Activated T-cell treated with anti-CD3 and anti-CD28 coated beads, Interleukin-2, amount 50 U/mL, for 72 hours (primary cell): ENCODE measurements at places on chromosomes 1 and 21. TPM values are rescaled to one million over a fixed set of nuclear protein-coding genes. Genes with fewer than 3 reads are reported as not detected.

Gene KIF26B
- total RNA-seq: 0.25 TPM

- no peak for DNase-seq
- H3K27ac ChIP-seq: no peak overlapping the region
- H3K4me3 ChIP-seq: no peak overlapping the region
Measured at GRCh38 chr1:93581917-93582850, 99.5 kb downstream of the BCAR3 start.

DNA sequence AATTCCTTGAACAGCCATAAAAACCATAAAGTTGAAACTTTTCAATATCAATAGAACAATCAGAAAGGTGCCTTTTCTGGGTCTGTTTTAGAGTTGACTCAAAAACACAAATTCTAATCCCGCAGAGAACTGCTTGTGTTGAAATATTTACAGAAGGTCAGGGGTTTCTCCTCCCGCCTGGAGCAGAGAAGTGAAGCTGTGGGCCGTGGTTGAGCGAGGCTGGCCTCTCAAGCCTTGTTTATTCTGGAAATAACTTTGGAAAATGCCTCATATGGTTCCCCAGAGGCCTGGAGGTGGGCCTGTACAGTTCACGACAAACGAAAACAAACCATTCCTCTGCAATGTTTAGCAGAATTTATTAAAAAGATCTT lies 90.8 kb upstream of the ERRFI1 start:
- no peak overlapping the region for H3K27ac ChIP-seq
- H3K36me3 ChIP-seq: no peaks in the 10 kb centered on the region
- H3K4me3 ChIP-seq: no peak overlapping the region
- H3K4me1 ChIP-seq: peaks cover 14% of the 10 kb centered on the region
- no peak for DNase-seq

Gene MIXL1
- total RNA-seq: not detected

Gene TRIM46
- 9.8 TPM for total RNA-seq

DNA sequence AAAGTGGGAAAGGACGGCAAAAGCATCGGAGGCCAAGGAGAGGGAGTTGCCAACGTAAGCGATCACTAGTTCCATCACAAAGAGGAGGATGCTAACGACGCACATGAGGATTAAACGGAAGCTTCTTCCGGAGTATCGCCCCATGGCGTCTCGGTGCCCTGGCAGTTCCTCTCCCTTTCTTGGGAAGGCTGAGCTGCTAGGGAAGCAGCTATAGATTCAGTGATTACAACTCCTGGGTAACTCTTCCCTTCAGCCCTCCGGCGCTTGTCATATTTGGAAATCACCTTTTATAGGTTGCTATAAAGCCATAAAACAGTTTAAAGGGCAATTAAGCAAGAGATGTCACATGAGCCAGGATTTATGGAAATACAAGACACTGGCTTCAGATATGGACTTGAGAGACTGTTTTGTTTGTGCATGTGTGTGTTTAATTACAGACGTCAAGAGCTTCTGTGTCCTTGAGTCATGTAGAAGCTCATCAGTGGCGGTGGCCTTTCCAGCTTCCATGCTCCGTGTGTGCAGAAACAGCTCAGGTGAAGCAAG lies 30.6 kb upstream of the SLC30A10 start:
- no peak overlapping the region for H3K4me3 ChIP-seq
- no peaks in the 10 kb centered on the region for H3K27me3 ChIP-seq
- DNase-seq: no peak
- no peak overlapping the region for H3K27ac ChIP-seq

GRCh38 chr21:32459972-32460371 lies 47.5 kb downstream of the EVA1C start:
- H3K4me1 ChIP-seq: no peaks in the 10 kb centered on the region
- no peak for DNase-seq
- no peaks in the 10 kb centered on the region for H3K27me3 ChIP-seq
- no peak overlapping the region for H3K27ac ChIP-seq
- peaks cover 5% of the 10 kb centered on the region for H3K36me3 ChIP-seq
- H3K4me3 ChIP-seq: no peak overlapping the region

Gene G0S2
- total RNA-seq: 9.6 TPM

GRCh38 chr1:175536921-175537320 lies 206.5 kb downstream of the TNR start:
- peaks cover 16% of the 10 kb centered on the region for H3K27me3 ChIP-seq
- DNase-seq: no peak
- H3K36me3 ChIP-seq: no peaks in the 10 kb centered on the region

DNA sequence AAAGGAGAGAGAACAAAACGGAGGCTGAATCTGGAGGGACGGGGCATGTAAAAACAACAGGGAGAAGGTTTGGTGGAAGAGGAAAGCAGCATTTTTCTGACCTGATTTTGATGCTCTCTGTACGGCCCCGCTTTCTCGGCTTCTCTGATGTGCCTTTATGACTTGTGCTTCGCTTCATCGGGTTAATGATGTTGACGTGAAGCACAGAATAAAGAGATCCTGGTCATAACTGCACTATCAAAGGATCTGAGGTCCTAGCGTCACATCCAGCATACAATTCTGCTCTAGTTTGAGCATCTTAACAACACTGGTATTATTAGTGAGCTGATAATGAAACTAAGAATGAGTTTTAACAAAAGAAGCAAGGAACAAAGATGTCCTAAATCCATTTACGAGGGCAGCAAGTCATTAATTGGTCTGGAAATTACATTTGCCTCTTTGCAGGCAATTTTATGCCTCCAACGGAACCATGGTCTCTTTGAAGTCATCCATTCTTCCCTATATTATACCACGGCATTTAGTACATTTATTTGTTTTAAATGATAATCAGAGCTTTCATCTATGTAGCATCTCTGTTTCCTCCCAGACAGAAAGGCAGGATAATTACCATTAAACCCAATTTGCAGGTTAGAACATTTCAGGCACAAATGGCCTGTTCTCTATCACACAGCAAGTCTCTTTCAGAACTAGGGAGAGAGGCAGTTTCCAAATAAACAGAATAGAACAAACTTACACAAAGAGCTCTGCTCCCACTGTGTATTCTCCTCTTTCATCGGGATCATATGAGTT lies 45.3 kb upstream of the B3GALNT2 start:
- H3K27ac ChIP-seq: no peak overlapping the region
- no peak for DNase-seq
- H3K4me1 ChIP-seq: no peaks in the 10 kb centered on the region
- H3K27me3 ChIP-seq: peaks cover 6% of the 10 kb centered on the region

Gene CASQ2
- total RNA-seq: not detected

Gene LAX1
- total RNA-seq: 24.3 TPM

GRCh38 chr1:101183388-101183699 lies 53.5 kb upstream of the S1PR1 start:
- H3K36me3 ChIP-seq: peaks cover 4% of the 10 kb centered on the region
- H3K27me3 ChIP-seq: no peaks in the 10 kb centered on the region
- H3K4me1 ChIP-seq: peaks cover 86% of the 10 kb centered on the region
- H3K27ac ChIP-seq: peak overlapping the region; percentile 80
- H3K4me3 ChIP-seq: peak overlapping the region; percentile 10

DNA sequence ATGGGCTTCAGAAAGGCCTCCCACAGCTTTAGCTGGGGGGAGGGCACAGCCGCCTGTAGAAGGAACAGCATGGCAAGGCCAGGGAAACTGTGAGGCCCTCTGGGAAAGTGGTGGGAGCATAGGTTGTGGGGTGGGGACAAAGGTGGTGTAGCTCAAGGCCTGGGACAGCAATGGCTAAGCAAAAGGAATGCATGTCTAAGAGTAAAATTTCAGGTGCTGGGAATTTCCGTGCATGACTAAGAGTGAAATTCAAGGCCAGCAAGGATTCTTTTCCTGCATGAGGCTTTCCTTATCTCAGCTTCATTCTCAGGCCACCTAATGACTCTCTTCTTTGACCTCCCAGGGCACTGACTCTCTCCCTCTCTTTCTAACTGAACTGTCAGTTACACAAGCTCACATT lies 86.5 kb upstream of the WNT4 start:
- no peaks in the 10 kb centered on the region for H3K4me1 ChIP-seq
- DNase-seq: no peak
- no peak overlapping the region for H3K4me3 ChIP-seq
- no peak overlapping the region for H3K27ac ChIP-seq
- H3K27me3 ChIP-seq: peaks cover 14% of the 10 kb centered on the region
- no peaks in the 10 kb centered on the region for H3K36me3 ChIP-seq

Gene COL8A2
- total RNA-seq: 0.09 TPM

Gene AJAP1
- 0.46 TPM for total RNA-seq
